ENCODE measurements at places on chromosomes 4 and X.

- DNase-seq, result no peak
Observed at GRCh38 chr4:4426511-4427120, 39.7 kb downstream of the NSG1 start.

DNA sequence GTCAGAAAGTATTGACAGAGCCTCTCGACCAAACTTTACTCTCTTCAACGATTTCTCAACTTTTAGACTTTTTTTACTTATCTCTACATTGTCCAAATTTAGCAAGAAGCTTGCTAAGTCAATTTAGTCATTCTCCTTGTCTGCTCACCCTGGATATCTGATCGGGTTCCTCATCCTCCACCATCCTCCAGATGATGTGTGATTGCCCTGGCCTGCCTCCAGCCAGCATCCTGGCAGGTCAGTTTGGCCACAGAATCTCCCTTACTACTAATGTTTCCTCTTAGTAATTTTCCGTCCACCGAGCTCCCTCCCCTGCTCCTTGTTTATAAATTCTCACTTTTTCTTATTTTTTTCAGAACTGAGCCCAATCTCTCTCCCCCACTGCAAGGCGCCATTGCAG lies 167.9 kb upstream of the ZFP42 start:
- DNase-seq, result no peak

DNA sequence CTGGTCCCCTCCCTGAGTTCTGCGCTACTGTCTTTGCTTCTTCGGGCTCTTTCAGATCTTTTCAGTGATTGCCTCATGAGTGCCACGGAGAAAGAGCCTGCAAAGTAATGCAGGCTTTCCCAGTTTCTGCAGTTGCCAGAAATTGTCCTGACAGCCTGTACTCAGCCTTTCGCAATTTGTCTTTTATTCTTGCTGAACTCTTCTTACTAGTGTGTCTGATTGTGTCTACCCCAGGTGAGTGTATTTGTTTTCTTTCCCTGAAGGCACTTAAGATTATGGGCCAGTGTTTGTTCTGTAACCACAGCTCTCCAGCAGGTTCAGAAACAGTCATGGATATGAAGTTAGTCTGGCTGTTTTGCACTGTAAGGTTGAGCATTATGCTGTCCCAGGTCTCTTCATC lies 47.1 kb downstream of the FAM193A start:
- DNase-seq, result no peak

- DNase-seq, result no peak
Observed at GRCh38 chr4:66108898-66109297, 438.6 kb upstream of the EPHA5 start.

- no peak for DNase-seq
Observed at GRCh38 chrX:117138070-117138469, 675.3 kb upstream of the CT83 start.

DNA sequence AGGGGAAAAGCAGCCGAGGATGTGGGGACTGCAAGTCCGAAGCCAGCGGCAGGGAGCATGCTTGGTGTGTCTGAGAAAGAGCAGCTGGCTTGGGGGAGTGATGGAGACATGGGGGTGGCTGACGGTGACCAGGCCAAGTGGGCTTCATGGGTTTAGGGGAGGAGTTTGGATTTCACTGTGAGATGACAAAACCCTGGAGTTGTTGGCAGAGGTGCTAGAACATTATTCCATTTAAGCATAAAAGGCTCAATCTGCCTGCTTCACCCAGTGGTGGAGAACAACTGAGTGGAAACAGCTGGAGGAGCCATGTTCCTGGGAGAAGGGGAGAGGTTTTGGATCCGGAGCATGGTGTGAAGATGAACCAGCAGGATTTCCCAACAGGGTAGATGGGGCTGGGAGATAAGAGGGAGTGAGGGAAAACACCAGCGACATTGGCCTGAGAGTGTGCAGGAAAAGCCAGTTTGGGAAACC lies 318.0 kb upstream of the TAPT1 start:
- DNase-seq, result no peak

DNA sequence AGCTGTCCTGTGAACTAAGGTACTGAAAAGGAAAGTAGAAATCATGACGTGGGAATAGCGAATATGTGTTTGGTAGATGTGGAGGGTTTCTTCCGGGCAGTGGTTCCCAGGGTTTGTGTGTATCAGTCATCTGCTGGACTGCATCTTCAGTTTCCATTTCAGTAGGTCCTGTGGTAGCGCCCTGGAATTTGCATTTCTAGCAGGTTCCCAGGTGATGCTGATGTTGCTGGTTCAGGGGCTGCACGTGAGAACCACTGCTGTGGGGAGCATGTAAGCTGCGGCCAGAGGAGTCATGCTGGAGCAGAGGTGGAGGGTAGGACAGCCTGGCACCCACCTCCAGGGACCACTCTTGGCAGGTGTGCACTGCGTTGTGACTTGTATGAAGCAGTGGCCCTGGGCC lies 47.1 kb downstream of the ARHGAP10 start:
- no peak for DNase-seq

GRCh38 chr4:162522724-162523123 lies 358.9 kb upstream of the FSTL5 start:
- no peak for DNase-seq

DNA sequence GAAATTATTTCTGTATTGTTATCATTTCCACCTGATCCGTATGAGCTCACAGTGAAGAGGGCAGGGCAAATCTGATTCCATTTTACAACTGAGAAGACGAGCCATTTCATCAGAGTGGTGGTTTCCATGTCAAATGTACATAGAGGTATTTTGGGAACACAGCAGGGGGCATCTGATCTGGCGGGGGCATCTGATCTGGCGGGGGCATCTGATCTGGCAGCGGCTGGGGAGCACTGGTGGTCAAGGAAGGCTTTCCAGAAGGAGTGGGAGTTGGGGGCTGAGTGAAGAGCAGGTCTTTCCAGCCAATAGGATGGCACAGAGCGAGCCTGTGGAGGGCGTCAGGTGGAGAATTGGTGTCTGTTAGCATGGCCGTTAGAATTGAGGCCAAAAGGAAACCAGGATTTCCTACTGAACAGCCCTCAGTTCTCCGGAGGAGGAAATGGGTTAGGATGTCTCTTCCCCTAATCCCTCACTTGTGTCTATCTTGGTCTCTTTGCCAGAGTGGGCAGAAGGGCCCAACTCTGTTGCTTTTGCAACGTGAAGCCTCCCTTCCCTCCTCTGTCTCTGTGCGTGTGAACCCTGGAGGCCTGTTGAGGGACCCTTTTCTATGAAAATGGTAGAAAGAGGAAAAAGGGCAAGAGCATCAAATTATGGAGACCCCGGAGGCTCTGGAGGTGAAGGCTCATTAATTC lies 41.3 kb downstream of the RHOH start:
- no peak for DNase-seq

All from NCI-H1105 (cell line).